ENCODE measurements at places on chromosomes 16 and 17.

DNA sequence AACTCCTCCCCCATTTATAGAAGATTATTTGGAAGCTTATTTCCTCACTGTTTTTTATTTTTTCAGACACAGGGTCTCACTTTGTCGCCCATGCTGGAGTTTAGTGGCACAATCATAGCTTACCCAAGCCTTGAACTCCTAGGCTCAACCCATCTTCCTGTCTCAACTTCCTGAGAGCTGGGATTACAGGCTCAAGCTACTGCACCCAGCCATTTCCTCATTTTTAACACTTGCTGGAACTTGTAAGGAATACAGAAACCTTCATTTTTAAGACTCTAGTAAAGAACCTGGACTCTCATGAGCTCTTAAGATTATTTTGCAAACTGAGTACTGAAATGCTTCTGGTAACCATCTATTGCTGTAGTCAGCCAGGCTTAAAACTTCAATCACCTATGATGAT, 29.9 kb downstream of the KANSL1 start:
- DNase-seq, result no peak

GRCh38 chr16:24288516-24288915, 32.4 kb downstream of the CACNG3 start:
- peak; percentile 4 for DNase-seq

DNA sequence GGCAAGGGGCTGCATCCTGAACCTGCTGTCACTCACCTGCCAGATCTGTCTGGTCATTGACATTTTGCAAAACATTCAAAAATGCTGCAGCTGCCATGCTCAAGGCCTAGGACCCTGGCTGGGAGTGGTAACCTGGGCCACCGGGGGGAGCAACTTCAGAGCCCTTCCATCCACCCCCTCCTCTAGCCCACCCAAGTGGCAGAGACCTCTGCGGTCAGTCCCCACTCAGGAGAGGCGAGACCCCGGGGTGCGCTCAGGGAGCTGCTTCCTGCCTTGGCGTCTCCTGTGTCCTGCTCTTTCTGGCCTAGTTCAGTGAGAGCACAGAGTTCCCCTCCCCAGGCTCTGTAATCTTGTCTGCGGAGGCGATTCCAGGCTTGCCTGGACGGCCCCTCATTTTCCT, 108.8 kb downstream of the CCDC182 start:
- no peak for DNase-seq

- no peak for DNase-seq
These were observed at the start of gene SP6 for GRCh38 chr17:47850692-47851573. TSS of gene SP6 (minus strand) at chr17:47851163. CDS start at chr17:47848429, 2,734 bp downstream.

GRCh38 chr16:46673320-46674013, 15.5 kb downstream of the VPS35 start:
- DNase-seq, result no peak

DNA sequence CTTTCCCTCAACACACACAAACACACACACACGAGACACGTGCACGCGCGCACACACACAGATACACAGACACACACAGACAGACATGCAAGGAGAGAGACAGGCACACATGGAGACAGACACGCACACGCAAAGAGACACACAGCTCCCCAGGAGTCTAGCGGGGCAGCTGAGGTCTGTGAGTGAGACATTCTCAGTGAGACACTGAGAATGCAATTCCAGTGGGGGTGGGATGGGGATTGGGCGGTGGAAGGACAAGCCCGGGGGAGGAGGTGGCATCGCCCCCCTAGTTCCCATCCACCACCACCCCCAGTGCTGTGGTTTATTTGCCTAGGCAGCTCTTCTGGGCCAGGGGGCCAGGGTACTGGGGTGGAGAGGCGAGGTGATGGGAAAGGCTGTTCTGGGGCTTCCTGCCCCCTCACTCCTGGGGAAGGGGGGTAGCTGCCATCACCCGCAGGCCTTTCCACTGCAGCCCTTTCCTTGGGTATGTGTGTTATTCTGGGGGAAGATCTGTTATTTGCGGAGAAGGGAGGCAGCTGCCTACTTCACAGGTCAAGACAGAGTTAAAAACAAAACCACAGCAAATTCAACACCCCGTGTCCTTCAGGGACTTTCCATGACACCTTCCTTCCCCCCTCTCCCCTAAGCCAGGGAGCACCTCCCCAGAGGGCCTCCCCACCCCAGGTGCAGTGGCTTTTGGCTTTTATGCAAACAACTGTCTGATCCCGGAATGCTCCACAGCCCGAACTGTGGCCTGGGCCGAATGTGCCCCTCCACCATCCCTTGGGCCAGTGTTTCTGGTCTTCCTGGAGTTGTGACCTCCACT, 18.0 kb downstream of the GRB7 start:
- DNase-seq, result no peak

- DNase-seq, result peak; percentile 16
These were observed 347.2 kb downstream of the SOX9 start for GRCh38 chr17:72467841-72468653.

- DNase-seq, result no peak
These were observed 22.5 kb downstream of the CYB5D2 start for GRCh38 chr17:4165301-4166010.

GRCh38 chr16:19486750-19487325, 35.1 kb downstream of the GDE1 start:
- DNase-seq, result no peak

- DNase-seq, result no peak
These were observed 48.7 kb upstream of the ADORA2B start for GRCh38 chr17:15896277-15896676.

GRCh38 chr17:65532101-65532890, 29.2 kb downstream of the AXIN2 start:
- no peak for DNase-seq

DNA sequence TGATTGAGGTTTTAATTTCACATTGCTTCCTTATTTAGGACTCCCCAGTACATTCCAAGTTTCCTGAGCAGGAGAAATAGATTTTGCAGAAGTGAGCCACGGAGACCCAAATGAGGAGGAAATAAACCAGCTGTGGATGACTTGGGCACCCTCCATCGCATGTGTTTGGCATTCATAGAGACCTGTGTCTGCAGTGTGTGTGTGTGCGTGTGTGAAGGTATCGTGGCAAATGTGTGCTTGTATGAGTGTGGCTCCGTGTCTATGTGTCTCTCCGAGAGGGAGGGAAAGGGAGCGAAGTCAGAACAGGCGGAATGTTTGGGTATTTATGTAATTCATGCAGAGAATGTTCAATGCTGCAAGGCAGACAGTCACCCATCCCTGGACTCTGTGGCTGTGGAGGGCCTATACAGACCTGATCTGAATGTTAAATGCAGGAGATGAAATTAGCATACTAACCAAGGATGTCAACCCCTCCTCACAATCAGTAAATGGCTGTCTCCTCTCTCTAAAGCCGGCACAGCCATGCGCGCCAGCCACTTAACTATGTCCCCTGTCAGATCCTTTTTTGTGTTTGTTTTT, 186.0 kb upstream of the ZFHX3 start:
- DNase-seq, result no peak

- DNase-seq, result no peak
These were observed 209.4 kb downstream of the SEC14L1 start for GRCh38 chr17:77349976-77350830.

- no peak for DNase-seq
These were observed 23.5 kb downstream of the TUBG1 start for GRCh38 chr17:42632949-42633444.

GRCh38 chr17:15109608-15110007, 155.5 kb downstream of the PMP22 start:
- DNase-seq, result no peak

GRCh38 chr16:13110124-13110796, 208.9 kb downstream of the SHISA9 start:
- DNase-seq, result peak; percentile 9

DNA sequence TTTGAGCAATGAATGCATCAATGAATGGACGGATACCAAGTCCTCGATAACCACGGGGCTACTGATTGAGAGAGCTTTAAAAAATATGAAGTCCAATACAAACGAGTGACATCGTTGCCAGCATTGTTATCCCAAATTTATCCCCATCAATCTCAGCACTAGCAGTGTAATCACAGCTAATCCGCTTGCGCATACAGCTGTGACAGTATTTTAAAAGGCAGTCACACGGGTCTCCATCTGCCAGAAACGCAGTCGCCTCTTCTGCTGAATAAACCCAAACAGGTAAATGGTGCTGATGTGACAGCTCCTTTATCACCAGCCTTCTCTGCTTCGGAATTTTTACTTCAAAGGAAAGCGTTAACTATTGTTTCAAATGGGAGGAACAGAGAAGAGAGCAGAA, 311.1 kb downstream of the XYLT1 start:
- no peak for DNase-seq

GRCh38 chr16:29688172-29688571, 9.2 kb downstream of the QPRT start:
- no peak for DNase-seq

- DNase-seq, result no peak
These were observed at the start of gene SLC6A4 for GRCh38 chr17:30235386-30236296. TSS of gene SLC6A4 (minus strand) at chr17:30235697. CDS start at chr17:30221958, 13,739 bp downstream.

DNA sequence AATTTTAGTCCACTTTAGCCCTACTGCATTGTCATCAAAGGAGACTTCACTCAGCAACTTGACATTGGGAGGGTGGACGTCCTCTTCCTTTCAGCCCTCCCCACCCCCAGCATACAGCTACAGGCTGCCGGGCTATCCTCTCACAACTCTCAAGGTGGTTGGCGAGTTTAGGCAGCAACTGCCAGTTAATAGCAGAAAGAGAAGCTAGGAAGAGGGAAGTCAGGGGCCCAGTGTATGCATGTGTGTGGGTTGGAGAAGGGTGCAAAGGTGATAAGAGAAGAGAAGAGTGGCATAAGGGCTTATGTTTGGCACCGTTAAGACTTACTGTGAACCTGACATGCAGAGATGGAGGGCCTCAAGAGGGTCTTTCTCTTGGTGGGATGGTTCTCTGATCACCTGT, 31.8 kb downstream of the CCL4 start:
- DNase-seq, result no peak

GRCh38 chr17:60065867-60066266, 12.9 kb downstream of the HEATR6 start:
- DNase-seq, result no peak

DNA sequence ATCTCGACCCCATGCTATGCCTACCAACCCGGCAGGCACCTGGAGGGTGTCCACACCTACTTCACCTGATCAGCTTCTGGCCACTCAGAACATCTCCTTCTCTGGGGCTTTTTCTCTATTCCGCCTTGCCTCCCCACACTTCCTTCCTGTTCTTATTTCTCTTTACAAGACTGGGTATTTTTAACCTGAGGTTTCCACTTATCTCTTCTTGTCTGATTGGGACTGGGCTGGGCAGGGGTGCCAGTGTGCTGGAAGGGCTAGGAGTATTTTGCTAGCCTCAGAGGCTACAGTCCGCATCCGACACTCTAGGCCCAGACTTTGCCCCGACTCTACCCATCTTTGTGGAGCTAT, 26.2 kb upstream of the ZNF652 start:
- no peak for DNase-seq

DNA sequence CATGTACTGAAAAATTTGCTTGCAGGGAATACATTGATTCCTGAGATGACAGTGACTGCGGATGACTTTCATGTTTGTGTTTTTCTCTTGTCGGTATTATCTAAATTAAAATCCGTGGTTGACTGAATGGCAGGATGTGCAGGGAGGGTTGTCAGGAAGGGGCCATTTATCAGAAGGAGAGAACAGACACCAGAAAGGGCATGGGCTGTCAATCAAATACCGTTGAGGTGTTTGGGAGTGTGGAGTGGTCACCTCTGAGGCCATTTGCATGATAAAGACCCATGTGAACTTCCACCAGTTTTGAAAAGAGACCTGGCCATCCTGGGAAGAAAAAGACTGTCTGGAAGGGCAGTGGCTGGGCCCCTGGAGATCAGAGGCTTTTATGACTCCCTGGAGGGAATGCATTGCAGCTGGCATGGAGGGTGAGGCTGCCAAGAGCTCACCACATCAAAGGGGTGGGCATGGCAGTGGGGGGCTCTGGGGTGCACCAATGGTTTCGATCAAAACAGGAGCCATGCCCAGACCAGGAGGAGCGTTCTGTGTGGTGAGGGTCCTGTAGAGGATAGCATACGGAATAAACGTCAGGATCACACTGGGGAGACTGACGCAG, 67.1 kb downstream of the CYLD start:
- DNase-seq, result no peak

DNA sequence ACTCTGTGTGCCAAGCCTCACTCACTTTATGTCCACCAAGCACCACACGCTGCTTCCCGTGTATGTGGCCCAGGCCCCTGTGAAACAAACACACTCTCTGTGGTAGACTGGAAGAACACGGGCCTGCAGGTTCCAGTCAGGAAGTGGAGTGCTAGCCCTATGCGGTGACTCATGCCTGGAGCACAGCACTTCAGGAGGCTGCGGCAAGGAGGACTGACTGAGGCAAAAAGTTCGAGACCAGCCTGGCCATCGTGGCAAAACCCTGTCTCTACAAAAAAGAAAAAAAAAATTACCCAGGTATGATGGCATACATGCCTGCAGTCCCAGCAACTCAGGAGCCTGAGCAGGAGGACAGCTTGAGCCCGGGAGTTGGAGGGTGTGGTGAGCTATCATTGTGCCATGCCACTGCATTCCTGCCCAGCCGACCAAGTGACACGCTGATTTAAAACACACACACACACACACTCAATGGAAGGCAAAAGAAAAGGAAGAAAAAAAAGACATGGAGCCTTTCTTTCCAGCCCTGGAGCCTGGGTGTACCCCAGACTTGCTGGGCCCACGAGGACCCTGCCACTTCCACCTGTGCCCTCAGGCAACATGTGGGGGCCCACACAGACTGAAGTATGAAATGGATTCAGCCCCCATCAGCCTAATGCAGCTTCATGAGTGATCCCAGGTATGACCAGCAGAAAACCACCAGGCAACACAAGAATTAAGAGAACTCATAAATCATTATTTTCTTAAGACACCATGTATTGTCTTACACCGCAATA, 126.6 kb downstream of the ANKRD11 start:
- DNase-seq, result no peak

DNA sequence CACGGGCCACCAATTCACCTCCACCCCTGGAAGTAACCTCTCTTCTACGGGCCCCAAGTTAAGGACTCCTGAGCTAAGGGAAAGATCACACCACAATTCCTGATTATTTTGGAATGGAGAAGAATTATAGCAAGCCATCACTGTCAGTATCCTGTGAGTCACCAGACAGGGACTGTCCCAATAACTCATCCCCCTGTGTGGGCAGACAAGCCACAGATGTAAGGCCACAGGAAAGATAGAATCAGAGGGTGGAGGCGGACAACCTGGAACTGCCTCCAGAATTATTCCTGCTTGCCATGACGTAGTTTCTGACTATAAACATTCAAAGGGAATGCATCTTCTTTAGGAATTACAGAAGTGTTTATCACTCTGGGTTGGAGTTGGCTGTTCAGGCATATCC, 5.8 kb upstream of the MYO1D start:
- DNase-seq, result no peak

- no peak for DNase-seq
These were observed 173.4 kb downstream of the ZNF18 start for GRCh38 chr17:11823862-11824261.

Data from anterior cingulate cortex (tissue), 58 donors.